A549 treated with GW870086 at 1 μM for 4 hours (cell line): ENCODE measurements at places on chromosomes 7 and 10. TPM values are rescaled to one million over a fixed set of nuclear protein-coding genes. Genes with fewer than 3 reads are reported as not detected.

OR2A1 gene
- not detected in 5 replicates for total RNA-seq

HOXA10 gene
- total RNA-seq = 6.9 to 7.2 TPM (median 7.1 TPM) in 5 replicates

YAE1 gene
- 18.5 to 22.8 TPM (median 19.6 TPM) in 5 replicates for total RNA-seq

TCERG1L gene
- total RNA-seq = not detected in 5 replicates
